Left ventricle myocardium superior (tissue), 1 donor: ENCODE measurements at places on chromosomes 7 and 10. TPM values are rescaled to one million over a fixed set of nuclear protein-coding genes. Genes with fewer than 3 reads are reported as not detected.

The PUS7 gene
- total RNA-seq: 3.7 TPM

GRCh38 chr7:11261470-11261869, 287.8 kb downstream of the PHF14 start:
- no peak for DNase-seq

The CRHR2 gene
- total RNA-seq: 0.22 TPM

- peak; percentile 80 for DNase-seq
These were observed 41.9 kb upstream of the PRKAR1B start for GRCh38 chr7:768881-769504.

DNA sequence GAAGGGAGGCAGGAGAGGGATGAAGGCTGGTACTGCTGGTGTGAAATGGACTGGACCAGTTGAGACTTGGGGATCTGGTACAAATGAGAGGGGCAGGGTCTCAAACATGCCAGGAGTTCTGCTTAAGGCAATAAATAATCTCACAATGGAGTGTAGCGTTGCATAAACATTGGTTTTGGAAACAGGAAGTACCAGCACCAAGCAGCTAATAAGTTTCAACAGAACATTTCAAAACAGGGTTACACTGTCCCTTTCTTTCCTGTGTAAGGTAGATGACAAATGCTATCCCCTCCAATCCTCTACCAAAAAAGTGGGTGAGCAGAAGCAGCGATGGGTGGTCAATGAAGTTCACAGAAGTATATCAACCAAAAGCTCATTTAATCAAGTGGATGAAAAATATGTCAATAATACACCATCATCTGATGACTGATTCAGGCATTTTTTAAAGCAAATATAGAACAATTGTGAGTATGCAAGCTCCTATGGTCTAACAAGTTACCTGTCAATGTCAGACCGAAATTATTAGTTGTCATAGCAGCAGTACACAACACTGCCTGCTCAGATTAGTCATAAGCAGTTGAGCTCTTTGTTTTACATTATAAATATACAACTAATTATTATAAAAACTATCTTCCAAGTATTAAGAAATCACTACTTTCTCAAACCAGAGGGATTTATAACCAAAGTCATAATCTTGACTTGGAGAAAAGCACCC, 220.0 kb downstream of the FAM107B start:
- DNase-seq: no peak

GRCh38 chr7:82423446-82423845, 20.1 kb downstream of the CACNA2D1 start:
- no peak for DNase-seq

- no peak for DNase-seq
These were observed 88.6 kb upstream of the KCNIP2 start for GRCh38 chr10:101932183-101932582.

The ZCWPW1 gene
- 4.2 TPM for total RNA-seq

- no peak for DNase-seq
These were observed 96.5 kb downstream of the NRP1 start for GRCh38 chr10:33237736-33238624.

The PITX3 gene
- 1.1 TPM for total RNA-seq

DNA sequence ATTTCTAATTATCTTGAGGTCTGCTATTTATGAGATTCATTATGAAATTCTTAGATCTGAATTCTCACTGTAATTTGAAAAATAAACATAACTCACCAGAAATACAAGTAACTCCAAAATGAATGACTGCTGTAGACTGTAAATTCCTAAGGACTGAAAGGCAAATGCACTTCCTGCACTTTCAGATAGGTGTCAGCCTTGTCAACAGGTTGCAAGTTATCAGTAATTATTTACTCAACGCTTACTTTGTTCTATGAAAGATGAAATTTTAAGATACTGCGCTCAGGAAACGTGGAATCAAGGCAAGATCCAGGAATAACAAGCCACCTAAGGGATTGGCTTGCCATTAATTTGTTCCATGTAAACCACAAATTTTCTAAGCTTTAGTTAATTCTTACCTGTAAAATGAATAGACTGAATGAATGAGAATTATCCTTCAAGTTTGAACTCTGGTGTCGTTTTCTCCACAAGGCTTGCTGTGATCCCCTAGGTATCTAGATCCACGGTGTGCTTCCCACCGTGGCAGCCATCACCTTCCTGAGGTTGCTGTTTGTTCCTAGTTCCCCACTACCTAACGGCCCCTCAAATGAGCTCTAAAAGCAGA, 12.6 kb downstream of the DHX32 start:
- DNase-seq: no peak

GRCh38 chr10:78575400-78575799, 493.4 kb upstream of the ZMIZ1 start:
- DNase-seq: no peak

DNA sequence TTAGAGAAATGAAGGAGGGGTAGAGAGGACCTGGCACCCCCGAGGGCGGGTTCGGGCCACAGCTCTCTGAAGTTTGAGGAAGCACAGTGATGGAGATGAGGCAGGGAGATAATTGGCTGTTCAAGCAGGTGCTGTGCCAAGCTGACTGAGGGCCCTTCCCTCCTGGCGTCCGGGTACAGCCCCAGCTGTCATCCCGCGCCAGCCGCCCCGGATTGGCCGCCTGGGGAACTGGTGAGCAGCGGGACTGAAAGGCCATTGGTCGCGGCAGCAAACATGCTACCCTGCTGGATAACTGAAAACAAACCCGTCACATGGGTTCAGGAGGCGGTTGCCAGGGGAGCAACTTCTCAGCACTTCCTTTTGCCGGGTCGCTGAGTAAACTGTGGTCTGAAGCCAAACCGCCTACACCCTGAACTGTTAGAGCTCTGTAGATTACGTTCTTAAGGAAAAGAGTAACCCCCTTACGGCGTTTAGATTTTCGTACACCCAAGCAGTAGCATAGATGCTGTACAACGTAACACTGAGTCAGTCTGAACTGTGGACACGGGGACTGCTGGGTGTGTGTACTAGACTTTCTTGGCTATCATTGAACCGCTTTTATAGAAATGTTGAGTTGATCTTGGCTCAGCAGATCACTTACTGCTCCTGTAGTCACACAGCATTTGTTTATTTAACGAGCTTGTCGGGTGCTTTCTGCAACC, 1.3 kb downstream of the INSIG1 start:
- peak; percentile 95 for DNase-seq

- no peak for DNase-seq
These were observed 79.2 kb downstream of the SRPK2 start for GRCh38 chr7:105309235-105310169.

GRCh38 chr7:14305233-14305866, 315.9 kb upstream of the ETV1 start:
- peak; percentile 30 for DNase-seq

GRCh38 chr10:124477614-124478363, 16.2 kb downstream of the LHPP start:
- no peak for DNase-seq
